ENCODE measurements at places on chromosomes 5 and 9.

DNA sequence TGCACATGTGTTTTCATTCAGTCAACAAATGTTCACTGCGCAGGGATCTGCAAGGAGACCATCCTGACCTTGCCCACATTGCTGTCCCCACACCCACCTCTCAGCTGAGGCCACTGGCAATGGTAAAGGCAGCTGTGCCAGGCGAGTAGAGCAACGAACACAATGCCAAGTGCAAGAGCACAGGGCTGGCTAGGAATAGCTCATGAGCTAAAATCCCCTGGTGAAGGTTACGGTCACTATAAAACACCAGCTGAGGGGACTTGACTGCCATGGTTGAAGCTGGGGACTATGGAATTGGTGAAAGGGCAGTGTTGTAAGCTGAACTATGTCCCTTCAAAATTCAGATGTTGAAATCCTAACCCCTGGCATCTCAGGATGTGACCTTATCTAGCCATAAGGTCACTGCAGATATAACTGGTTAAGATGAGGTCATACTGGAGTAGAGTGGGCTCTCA, 96.1 kb downstream of the OTULIN start:
- no peak for DNase-seq

DNA sequence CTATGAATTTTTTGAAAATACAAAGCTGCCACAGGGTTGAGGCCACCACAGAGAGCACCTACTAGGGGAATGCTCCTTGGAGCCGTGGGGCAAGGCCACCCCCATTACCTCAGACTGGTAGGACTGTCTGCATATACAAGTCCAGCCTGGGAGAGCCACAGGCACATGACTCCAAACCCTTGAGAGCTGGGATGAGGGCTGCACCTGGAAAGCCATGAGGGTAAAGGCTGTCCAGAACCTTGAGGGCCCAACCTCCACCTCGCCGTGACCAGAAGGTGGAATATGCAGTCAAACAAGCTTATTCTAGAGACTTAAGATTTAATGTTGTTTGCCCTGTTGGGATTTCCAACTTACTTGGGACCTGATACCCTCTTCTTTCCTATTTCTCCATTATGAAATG, 69.5 kb upstream of the TSLP start:
- no peak for DNase-seq

DNA sequence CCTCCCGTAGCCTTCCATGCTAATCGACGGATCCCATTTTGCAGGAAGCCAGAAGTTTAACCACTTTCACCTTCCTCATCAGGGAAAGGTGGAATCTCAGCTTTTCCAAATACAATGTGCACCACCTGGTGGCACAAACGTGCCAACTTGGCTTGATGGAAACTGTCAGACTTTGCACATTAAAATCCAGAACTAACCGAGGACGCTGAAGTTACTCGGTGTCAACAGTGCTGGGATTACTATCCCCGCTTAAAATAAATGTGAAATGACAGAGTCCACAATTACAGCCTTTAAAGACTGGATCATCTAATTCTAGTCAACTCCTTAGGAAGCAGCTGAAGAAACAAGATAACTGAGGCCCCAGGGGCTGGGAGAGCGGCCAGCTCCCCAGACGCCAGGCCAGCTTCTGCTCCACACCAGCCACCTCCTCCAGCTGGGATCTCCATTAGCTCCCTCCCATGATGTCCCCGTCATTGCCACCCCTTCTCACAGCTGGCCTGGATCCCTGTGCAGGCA, 50.1 kb upstream of the RETREG1 start:
- peak; percentile 34 for DNase-seq

- no peak for DNase-seq
Measured at GRCh38 chr9:135248111-135248510, 160.6 kb downstream of the OLFM1 start.

DNA sequence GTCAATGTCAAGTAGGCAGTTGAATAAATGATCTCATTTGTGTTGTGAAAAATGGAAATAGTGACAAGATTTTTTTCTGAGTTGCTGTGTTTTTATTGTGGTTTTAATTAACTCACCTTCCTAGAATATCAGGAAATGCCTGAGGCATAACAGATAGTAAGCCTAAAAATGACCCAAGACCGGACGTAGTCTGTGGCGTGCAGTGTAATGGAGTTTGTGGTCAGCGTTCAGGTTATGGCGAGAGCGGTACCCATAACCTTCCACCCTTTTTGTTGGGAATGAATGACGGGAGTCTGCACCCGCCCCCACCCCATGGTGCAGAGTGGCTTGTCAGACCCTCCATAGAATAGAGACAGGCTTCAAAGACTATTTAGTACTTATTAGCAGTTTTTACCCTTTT, 119.3 kb downstream of the GALNT10 start:
- peak; percentile 26 for DNase-seq

- DNase-seq, result no peak
Measured at GRCh38 chr5:55885359-55885758, 34.2 kb downstream of the IL31RA start.

DNA sequence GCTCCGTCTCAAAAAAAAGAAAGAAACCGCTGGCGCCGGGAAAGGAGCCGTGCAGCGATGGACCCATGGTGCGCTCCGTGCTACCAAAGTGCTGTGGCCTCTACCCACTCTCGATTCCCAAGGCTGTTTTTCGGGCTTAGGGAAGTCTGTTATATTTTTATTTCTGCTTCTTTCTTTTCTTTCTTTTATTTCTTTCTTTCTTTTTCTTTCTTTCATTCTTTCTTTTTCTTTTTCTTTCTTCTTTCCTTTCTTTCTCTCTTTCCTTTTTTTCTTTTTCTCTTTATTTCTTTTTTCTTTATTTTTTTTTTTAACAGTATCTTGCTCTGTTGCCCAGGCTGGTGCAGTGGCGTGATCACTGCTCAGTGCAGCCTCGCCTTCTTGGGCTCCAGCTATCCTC, 87.5 kb downstream of the ANXA2R start:
- no peak for DNase-seq

DNA sequence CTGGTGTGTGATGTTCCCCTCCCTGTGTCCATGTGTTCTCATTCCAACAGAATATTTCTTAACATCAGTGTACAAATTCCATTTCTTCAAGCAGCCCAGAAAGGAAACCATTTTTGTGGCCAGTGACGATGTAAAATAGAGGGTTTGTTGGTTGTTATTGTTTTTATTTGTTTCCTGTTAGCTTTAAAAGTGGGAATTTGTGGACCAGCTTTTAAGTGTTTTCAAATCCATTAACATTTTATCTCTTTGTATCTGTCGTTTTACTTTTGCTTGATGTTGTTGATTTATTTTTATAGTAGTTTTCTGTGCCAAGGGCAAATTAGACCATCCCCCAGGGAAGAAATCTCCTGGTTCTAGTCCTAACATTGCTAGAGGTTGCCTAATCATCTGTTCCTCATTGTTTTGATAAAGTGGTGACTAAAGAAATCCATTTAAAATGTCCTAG, 100.0 kb downstream of the GDNF start:
- DNase-seq, result no peak

DNA sequence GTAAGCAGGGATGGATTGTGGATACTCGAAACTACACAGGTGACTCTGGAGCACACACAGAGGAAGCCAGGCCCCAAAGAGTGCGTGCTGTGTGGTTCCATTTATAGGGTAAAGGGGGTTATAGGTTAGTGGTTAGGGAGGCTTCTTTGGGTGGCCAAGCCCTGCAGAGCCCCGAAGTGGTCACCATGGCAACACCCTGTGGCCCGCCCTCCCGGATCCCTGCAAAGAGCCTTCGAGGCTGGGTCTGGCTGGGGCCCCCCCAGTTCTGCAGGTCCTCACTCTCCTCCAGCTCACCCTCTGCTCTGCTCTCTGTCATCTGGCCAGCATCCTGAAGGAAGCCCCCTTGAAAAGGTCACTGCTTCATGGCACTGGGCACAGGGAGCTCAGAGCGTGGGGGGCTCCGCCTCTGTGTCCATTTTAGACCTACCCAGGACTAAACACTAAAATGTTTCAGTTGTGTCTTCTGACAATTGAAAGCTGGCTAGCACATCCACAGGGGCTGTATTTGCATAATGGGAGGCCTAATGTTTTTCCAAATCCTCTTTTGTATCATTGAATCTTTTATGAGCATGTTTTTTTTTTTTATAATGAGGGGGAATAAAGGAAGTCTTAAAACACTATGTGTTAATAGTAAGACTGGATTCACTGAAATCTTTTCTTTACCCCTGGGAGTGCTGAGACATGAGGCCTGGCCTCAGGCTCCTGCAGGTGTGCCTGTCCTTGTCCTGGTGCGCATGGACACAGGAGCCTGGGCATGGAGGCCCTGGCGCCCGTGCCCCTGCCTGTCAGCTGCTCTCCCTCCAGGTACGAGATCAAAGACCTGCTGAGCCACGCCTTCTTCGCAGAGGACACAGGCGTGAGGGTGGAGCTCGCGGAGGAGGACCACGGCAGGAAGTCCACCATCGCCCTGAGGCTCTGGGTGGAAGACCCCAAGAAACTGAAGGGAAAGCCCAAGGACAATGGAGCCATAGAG, 55.3 kb downstream of the WNK2 start:
- no peak for DNase-seq

DNA sequence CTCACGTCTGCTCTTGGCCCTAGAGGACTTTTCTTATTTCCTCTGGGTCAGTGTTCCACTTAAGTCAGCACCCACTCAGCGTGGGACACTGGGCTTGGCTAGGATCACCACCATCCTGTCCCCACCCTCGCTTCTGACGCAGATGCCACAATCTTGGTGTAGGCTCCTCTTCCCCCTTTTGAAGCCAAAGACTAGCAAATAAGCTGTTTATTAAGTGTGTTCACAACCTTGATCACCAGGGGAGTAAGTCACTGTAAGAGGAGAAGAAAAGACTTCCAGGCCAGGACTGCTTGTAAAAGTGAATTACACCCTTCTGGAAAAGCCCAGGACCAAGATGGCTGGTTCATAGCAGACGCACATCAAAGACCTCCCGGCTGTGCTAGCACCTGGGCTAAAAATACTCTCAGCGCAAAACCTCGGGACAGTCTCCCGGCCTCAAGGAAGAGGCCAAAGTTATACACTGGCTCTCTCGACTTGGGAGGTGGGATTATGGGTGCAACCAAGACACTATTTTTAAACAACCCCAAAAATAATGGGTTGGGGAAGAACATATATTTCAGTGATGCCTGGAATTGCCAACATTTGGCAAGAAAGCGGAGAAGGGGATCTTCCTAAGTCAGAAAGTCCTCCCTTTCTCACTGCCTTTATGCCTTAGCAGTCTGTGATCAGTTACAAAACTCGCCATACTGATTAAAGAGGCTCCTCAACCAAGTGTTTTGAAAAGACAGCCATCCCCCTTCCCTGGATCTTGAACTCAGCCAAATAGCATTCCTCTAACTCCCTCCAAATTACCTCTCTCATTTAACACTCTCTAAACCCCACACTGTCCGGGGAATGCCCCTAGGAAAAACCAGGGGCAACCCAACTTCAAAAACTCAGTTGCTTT, 69.4 kb downstream of the RAPGEF1 start:
- no peak for DNase-seq

GRCh38 chr5:158049459-158049858, 190.5 kb upstream of the CLINT1 start:
- DNase-seq, result no peak
